Stimulated activated naive CD8-positive, alpha-beta T cell treated with anti-CD3 and anti-CD28 coated beads, Interleukin-15, Interleukin-2, amounts not matched to agents 100 U/mL and 50 U/mL, for 24 hours (primary cell): ENCODE measurements at places on chromosomes 12 and 14.

- DNase-seq, result no peak
Measured at GRCh38 chr12:117227000-117227653, 36.9 kb upstream of the FBXO21 start.

DNA sequence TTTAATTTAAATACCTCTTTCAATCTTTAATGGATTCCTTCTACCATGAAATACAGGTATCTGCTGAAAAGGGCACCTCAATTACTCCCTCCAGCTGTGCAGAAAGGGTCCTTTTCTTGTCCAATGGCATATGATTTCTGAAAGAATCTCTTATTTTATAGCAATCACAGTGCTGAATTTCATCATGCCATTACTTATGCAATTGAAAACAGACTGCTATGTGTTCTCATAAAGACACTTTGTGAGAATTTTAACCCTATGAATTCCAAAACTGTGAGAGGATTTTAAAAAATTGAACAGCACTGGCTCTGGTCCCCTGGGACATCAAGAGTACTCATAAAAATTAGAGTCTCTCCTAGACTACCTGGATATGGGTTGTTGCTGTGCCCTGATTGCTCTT, 45.9 kb upstream of the CNOT2 start:
- DNase-seq, result no peak

- DNase-seq, result no peak
Measured at GRCh38 chr14:67525389-67525788, 7.7 kb upstream of the PLEKHH1 start.

DNA sequence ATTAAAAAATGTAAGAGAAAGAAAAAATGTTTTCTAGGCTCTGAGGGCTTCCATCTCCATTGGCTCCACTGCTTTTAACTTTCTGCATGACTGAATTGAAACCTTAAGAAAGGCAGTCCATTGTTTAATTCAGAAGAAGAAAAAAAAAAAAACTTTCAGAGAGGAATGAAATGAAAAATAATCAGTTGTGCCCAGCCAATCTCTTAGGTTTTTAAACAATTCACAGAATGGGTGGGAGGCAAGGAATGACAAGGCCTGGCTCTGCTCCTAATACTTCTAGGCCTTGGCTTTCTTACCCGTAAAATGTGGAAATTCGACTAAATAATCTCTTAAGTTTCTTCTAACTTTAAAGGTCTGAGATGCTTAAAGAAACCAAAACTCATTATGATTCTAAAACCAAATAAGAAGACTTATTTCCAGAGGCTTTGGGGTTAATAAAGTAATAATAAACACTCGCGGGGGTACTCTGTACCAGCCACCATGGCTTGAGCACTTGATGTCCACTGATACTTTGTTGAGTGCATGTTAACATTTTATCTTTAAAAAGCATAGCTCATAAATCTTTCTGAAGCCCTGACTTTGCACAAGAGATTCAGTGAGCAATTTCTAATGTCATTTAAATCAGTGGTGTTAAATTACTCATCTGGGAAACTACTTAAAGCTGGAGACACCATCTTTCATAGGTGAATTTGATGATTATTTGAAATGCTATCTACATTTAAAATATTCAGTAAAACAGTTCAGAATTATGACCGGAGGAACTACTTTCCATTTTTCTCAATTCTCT, 49.6 kb downstream of the STON2 start:
- no peak for DNase-seq

DNA sequence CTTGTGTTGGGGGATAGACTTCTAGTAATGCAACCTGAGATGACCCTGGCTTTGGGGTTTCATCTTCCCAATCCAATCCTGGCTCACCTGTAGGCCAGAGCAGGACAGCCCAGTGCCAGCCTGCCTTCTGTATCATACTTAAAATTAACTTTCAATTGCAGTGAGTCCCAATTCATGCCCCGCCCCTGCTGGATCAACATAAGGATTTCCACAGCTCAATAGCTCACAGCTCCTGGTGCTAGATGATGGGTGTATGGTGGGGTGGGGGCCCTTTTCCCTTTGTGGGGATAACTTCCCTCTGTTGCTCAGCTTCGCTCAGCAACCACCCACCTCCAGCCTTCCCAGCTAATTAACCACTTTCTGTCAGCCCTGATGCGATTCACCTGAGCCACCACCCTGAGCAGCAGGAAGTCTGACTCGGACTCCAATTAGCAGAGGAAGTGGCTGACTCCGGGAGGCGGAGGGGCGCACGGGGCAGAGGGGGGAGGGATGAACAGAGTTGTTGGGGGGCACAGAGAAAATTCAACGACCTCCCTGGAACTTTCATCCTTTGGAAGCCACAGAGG, 24.3 kb upstream of the CHGA start:
- no peak for DNase-seq

GRCh38 chr12:2052826-2053678, at the start of gene CACNA1C:
TSS of gene CACNA1C (plus strand) at chr12:2052987. CDS start at chr12:2053563, 576 bp downstream.
- peak; percentile 43 for DNase-seq

DNA sequence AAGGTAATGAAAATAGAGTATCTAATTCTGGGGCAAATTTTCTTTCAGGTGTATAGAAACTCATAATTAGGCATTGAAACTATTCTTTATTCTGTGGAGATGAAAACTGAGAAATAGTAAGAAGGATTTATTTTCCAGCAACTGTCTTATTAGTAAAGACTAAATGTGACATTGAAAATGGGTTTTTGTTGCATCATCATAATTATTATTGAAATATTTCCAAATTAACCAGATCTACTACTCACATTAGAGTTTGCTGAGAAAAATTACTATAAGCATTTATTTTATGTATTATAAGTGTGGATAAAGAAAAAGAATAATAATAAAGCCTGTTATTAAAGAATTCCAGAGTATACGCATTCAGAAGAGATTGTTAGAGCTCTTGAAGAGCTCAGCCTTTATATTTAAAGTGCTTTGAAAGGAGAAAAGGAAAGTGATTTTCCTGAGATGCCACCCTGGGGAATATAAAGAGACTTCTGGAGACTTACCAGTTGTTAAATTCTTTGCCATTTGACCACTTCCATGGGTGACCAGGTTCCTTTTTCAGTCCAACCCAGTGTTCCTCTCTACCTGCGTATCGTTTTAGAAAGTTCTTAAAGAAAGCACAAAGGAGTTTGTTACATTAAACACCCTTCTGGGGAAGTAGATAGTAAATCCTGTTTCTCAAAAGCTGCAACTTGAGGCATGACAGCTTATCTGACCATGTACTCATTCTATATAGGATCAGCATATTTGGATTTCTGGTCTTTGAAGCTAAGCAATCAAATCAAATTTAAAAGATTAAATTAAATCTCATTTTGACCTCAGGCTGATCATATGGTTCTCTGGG, 6.4 kb downstream of the CD69 start:
- DNase-seq, result no peak

DNA sequence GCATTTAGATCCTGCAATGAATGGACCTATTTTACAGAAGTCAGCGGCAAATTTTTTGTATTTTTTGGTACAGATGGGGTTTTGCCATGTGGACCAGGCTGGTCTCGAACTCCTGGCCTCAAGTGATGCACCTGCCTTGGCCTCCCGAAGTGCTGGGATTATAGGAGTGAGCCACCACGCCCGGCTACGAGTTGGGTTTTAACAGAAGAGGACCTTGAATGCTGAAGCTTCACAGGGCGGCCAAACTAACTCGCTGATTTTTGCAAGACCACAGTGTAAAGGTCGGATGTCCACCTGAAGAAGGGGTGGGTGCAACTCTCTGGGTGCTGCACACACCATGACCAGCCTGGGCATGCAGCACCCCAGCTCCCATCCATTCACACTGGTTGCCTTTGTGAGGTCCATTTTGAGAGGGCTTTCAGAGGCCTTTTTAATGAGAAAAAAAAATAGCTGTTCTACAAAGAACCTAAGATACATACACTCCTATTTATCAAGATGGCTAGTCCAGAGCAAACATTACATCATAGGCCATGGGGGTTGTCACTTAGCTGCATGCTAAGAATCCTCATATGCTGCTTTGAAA, 21.6 kb upstream of the CDK2AP1 start:
- no peak for DNase-seq

- DNase-seq, result no peak
Measured at GRCh38 chr12:127126260-127126628, 1140.7 kb upstream of the TMEM132C start.

DNA sequence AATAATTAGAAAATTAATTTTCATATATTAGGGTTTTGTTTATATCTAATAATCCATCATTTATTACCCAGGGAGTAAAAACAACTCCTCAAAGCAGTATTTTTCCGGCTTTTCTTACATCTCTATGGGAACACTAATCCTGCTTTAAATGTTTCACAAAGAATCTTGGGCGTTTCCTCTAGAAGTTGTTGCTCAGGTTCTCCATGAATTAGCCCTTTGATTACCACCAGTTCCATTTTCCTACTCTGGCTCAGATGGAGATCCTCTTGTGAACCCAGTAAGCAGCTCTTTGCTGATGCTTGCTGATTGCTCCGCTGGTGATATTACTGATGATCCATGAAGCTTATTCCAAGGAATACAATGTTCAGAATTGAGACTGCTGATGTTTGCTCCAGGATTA, 78.5 kb upstream of the PKP2 start:
- no peak for DNase-seq

DNA sequence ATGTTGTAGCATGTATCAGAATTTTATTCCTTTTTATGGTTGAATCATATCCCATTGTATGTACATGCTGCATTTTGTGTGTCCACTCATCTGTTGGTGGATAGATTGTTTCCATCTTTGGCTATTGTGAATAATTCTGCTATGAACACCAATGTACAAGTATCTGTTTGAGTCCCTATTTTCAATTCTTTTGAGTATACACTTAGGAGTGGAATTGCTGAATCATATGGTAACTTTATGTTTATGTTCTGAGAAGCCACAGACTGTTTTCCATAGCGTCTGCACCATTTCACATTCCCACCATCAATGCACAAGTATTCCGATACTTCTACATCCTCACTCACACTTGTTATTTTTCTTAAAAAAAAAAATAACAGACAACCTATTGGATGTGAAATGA, 91.5 kb downstream of the ARF6 start:
- no peak for DNase-seq

- DNase-seq, result peak; percentile 48
Measured at GRCh38 chr12:53738406-53739213, 11.4 kb upstream of the CALCOCO1 start.

DNA sequence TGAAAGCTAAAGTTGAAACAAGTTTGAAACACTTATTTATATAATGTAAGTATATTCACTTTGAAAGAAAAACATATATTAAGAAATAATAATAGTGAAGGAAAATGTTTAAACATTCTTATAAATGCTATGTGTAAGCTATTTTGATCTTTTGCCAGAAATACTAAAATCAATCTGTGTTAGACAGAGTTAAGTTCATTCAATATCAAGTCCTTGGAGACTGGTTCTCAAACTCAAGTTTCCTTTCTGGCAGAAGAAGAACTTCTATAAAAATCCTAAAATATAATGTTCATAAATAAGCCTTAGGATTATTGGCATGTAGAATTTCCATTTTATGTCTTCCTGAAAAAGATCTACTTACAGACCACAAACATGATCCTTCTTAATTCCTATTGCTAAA, 45.3 kb downstream of the TAOK3 start:
- DNase-seq, result no peak

DNA sequence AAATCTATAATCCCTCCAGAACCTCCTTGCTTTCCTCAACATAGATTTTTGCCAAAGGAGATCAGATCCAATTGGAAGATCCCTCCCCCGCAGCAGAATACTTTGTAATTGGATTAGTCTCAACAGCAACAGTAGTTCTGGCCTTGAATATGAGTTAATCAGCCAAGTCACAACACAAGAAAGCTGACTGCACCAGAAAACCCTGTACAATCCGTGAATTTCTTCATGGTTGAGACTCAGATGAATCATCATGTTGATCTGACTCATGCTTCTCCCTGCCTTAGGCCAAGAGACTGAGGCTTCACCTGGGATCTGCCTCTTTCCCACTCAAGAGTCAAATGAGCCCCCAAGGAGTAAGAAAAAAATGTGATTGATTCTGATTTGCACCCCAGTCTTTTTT, 3.0 kb upstream of the METTL17 start:
- DNase-seq, result no peak

DNA sequence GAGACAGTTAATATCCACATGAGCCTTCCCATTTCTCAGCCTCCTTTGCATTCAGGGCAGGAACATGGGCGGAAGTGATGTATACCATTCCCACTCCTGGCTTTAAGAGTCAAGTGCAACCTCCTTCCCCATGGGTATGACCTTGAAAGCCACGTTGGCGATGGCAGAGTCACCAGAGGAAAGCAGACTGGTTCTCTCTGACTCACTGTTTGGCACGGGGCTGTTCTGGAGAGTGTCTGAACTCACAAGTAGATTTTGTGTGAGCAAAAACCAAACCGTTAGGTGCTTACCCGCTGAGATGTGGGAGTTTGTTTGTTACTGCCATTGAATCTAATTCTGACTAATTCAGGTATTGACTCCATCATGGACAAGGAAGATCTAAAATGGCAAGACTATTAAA, 36.7 kb upstream of the PZP start:
- peak; percentile 66 for DNase-seq

GRCh38 chr12:104886418-104887401, 71.4 kb downstream of the SLC41A2 start:
- DNase-seq, result no peak

DNA sequence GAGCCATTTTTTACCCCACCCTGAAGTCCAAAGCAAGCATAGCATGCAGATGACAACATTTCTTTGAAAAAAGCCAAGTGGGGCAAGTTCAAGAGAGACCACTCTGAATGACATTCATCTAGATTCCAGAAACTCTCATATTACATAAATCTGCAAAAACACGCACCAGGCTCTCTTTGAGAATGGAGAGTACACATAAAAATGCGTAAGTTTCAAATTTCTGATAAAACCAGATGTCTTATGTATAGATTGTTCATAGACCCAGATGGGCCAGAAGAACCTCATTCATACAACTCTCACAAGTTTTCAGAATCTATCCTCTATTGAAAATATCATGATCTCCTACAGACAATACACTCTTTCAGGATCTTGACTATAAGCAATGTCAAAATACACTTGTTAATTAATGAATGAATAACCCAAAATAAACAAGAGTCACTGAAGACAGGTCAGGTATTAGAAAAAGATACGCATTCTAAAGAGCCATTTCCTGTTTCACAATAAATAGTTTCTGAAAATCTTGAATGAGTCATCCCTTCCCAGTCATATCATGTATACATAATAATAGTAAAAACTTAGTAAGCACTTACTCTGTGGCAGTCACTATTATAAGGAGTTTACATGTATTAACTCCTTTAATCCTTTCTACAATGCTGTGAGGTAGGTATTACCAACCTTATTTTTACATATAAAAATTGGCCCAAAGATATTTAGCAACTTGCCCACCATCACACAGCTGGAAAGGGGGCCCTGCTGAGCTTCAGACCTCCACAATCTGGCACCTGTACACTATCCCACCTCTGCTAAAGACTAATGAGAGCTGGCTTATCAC, 72.0 kb downstream of the PPP2R5E start:
- no peak for DNase-seq

- no peak for DNase-seq
Measured at GRCh38 chr14:94643316-94644101, 31.3 kb downstream of the SERPINA3 start.
